ENCODE measurements at places on chromosomes 5 and 9. TPM values are rescaled to one million over a fixed set of nuclear protein-coding genes. Genes with fewer than 3 reads are reported as not detected.

The ANKRD31 gene
- 0.17 TPM for total RNA-seq

The FAM169A gene
- 2.3 TPM for total RNA-seq

The SH3RF2 gene
- total RNA-seq: 2.2 TPM

The RACK1 gene
- 1,821 TPM for total RNA-seq

The SLC34A1 gene
- total RNA-seq: not detected

The P4HA2 gene
- 14.8 TPM for total RNA-seq

The DRD1 gene
- total RNA-seq: not detected

The LHX6 gene
- 10.1 TPM for total RNA-seq

The CTNND2 gene
- not detected for total RNA-seq

The INSL4 gene
- not detected for total RNA-seq

The NMUR2 gene
- total RNA-seq: not detected

The SPINK5 gene
- total RNA-seq: not detected

The LCN2 gene
- total RNA-seq: not detected

The IER5L gene
- total RNA-seq: 10.4 TPM

The PPP3R2 gene
- total RNA-seq: not detected

The NSUN2 gene
- total RNA-seq: 37.7 TPM

The DMGDH gene
- 11.7 TPM for total RNA-seq

The HAPLN1 gene
- total RNA-seq: not detected

The PTPN3 gene
- total RNA-seq: 6.8 TPM

The LRRTM2 gene
- total RNA-seq: 0.34 TPM

The PJA2 gene
- 162 TPM for total RNA-seq

The PKN3 gene
- total RNA-seq: 7.0 TPM

The MAP1B gene
- total RNA-seq: 1,477 TPM

The TEK gene
- total RNA-seq: 36.7 TPM

The C5orf63 gene
- total RNA-seq: 2.2 TPM

The TAF11L10 gene
- not detected for total RNA-seq

The TAF11L5 gene
- total RNA-seq: not detected

The TRIM36 gene
- not detected for total RNA-seq

The PTGDS gene
- 57.3 TPM for total RNA-seq

The SPINK7 gene
- not detected for total RNA-seq

The CD14 gene
- 61.2 TPM for total RNA-seq
